CD4-positive, CD25-positive, alpha-beta regulatory T cell (primary cell): ENCODE measurements at places on chromosomes 6 and 20.

DNA sequence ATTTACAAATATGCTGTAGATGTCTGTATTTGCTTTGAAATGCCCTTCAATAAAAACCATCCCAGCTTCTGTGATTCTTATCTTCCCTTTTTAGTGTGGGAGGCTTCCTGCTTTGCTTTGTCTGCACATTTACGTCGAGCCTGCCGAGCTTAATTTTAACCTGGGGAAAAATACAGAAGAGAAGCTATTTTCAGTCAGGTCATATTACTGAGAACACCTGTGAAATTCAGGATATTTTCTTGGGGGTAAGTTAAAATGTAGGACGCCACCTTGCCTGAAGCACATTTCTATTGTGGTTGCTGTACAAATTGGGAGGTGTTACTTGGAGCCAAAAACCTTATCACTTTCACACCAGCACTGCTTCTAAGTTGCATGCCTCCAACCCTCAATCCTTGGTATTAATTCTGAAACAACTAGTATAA lies 43.6 kb upstream of the FUCA2 start:
- no peak for DNase-seq

DNA sequence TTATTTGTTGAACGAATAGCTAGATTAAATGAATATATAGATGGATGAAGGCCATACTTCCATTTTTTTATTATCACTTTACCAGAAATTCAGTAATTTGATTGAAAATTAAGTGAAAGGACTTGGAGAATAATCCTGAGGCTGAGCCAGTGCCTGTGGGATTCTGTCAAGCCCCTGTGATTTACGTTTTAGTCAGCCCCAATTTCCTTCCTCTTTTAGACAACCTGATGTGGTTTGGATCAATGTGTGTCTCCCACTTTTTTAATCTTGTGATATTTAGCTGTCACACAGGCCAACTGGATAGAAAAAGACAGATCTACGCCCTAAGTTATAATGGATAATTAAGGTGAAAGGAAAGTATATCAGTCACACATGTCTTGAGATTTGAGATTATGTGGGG lies 188.8 kb downstream of the EDN1 start:
- no peak for DNase-seq

- no peak for DNase-seq
Observed at GRCh38 chr6:54910431-54910884, 63.9 kb downstream of the FAM83B start.

GRCh38 chr20:12969071-12969669 lies 39.6 kb upstream of the SPTLC3 start:
- DNase-seq = no peak

DNA sequence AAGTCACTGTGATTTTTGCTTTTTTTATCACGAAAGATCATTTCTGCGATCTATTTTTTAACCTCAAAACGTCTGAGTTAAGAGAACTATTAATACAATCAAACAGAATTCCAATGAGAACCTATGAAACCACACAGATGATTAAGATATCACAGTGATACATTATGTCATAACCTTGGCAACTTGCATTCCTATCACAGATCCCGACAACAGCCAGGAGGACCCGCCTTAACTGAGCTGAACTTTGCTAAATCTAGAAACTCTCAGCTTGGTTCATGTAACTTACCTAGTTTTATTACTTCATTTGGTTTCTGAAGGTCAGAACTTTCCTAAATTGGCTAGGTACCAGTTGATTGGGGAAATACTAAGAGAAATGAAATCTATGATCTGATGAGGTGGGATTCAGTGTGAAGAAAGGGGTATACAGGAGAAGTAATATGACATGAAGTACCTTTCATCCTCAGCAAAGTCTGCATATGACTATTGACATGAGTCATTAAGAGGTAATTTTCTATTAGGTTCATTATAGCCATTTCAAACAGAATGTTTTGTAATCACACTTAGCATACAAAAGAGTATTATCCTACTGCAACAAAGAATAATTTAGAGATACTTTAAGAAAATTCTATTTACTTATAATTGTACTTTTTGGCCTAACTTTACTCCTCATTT lies 11.2 kb downstream of the LYRM4 start:
- no peak for DNase-seq
